Cortex of kidney (tissue), 1 donor: ENCODE measurements at places on chromosomes 1 and 21.

- DNase-seq = no peak
Observed at GRCh38 chr1:59731591-59731990, 83.2 kb upstream of the HOOK1 start.

GRCh38 chr1:201552941-201553351, 14.0 kb downstream of the NAV1 start:
- DNase-seq = no peak

- no peak for DNase-seq
Observed at GRCh38 chr1:84427250-84428188, 29.2 kb downstream of the DNASE2B start.

- no peak for DNase-seq
Observed at GRCh38 chr1:243979396-243979795, 71.7 kb upstream of the ZBTB18 start.

- no peak for DNase-seq
Observed at GRCh38 chr1:221397141-221397540, 344.7 kb downstream of the DUSP10 start.

DNA sequence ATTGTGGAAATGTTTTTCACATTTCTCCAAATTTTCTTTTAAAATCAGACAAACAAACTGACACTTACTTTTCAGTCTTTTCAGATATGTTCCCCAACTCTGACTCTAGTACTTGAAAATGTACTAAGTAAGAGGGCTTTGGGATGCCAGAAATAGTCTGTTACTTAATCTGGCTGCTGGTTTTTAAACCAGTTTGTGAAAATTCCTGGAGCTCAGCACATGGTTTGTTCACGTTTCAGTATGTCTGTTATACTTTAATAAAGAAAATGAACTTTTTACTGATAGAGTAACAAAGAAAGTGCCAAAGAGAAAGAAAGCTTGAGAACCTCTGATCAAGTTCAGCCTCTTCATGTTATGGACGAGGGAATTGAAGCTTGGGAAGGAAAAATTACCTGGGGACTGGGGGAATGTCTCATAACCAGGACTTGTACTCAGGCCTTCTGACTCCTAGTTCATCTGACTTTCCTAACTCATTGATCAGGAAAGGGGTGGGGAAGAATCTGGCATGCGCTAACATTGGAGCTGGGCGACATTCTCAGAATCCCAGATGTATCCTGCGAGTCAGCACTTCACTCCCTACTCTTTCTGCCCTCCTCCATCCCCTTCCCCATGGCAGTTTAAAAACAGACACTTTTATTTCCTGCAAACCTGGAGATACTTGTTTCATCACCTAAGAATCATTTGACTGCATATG, 30.8 kb upstream of the DNAJC6 start:
- no peak for DNase-seq

DNA sequence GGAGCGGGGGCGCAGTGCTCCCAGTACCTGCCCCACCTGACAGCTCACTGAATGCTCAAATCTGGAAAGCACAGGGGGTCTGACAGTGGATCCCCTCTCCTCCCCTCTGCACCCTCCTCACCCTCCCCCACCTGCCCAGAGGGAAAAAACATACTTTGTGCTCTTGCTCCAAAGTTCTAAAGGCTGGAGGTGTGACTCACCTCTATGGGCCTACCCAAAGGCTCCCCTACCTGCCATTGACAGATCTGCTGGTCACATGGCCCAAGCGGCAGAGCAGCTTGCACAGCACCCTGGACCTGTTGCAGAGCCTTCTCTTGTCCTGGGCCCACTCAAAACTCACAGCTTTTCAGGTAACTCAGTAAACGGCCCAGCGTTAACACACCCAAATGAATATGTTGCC, 55.7 kb downstream of the ADSS2 start:
- no peak for DNase-seq

GRCh38 chr1:157163273-157164127, 25.3 kb upstream of the ETV3 start:
- DNase-seq = no peak

DNA sequence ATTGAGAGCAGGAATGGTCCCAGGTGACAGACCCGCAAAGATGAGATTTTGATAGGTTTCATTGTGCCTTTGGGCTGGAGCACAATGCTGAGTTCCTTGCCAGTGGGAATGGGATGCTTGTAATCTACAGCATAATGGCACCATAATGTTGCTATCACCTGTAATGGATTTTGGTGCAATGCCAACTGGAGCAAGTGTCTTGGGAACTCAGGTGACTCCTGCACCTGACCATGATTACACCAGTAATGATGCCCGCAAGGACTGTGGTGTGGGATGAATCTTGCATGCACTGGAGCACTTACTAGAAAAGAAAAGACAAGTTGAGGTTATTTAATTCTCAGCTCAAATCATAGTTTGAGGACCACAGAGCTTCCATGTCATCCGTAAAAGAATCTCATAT, 96.7 kb downstream of the PTPRU start:
- DNase-seq = no peak

DNA sequence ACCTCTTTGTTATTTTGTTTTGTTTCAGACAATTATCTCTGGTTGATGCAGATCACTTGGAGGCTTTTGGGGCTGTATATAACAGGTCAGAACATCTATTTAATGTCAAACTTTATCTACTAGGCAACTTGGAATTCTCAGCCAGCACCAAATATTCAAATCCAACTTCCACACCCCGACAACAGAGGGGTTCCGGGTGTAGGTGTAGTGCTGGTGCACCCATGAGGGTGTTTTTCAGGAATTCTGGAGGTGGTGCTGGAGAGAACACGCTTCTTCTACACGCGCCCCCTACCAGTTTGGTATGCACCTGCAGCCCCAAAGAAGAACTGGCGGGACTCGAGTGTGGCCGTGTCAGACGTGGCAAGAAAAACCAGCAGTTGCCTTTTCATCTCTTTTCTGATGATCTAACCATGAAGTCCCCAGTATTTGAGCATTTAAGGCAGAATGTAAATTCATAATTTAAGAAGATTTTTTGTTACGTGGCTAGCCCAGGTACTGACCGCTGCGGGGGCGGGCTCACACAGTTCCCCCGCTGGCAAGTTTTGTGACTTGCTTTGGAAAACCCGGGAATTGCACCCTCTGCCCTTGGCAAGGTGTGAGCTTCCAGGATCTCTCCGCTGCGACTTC, 462 bp upstream of the TLCD4 start:
- no peak for DNase-seq

GRCh38 chr1:207031016-207031415, 1.5 kb downstream of the C1orf116 start:
- DNase-seq = no peak

DNA sequence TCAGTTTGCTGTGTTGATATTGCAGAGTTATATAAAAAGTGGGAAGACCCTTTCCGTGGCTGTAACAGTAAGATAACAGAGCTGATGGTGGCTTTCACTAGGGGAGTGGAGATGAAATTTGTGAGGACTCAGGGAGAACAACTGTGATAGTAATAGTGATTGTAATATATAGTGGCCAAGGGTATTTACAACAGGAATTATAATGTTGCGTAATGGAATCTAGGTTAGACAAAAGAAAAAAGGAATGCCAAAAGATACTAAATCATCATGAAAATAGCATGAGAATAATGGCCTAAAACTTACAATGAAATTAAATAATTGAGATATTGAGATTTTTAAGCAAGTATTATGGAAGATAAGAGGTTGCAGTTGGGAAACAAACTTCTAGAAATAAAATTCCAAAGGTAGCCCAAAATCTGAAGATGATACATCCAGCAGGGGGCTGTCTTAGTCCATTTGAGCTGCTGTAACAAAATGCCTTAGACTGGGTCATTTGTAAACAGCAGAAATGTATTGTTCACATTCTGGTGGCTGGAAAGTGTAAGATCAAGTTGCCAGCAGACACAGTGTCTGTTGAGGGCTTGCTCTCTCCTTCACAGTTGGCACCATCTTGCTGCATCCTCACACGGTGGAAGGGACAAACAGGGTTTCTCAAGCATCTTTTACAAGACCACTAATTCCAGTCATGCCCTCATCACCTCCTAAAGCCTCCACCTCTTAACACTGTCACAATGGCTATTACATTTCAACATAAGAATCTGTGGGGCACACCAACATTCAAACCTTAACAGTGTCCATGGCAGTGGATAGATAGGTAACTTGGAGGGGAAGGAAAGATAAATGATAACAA, 711.2 kb downstream of the MRPL39 start:
- no peak for DNase-seq

GRCh38 chr1:175873290-175873935, 130.0 kb upstream of the TNR start:
- no peak for DNase-seq

DNA sequence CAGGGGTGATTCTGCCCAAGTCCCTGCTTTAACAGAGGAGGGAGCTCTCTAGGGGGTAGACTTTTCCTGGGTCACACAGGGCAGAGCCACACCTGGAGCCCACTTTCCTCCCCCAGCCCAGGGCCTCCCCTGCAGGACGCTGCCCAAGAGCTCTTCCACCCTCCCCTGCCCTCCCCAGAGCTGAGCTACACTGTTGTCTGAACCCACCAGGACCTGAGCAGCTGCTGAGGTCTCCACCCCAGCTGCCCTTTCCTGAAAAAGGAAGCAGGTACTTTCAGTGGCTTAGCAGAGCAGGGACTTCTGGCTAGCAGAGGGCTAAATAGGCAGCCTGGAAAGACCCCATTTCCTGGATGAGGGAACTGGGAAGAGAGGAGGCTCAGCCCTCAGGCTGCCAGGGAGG, 169.3 kb upstream of the ETV3 start:
- no peak for DNase-seq

GRCh38 chr1:78432016-78432415, 58.8 kb upstream of the PTGFR start:
- DNase-seq = no peak

- no peak for DNase-seq
Observed at GRCh38 chr21:34199121-34199910, 125.9 kb downstream of the MRPS6 start.

GRCh38 chr1:241332037-241332409, 25.0 kb downstream of the RGS7 start:
- DNase-seq = no peak

DNA sequence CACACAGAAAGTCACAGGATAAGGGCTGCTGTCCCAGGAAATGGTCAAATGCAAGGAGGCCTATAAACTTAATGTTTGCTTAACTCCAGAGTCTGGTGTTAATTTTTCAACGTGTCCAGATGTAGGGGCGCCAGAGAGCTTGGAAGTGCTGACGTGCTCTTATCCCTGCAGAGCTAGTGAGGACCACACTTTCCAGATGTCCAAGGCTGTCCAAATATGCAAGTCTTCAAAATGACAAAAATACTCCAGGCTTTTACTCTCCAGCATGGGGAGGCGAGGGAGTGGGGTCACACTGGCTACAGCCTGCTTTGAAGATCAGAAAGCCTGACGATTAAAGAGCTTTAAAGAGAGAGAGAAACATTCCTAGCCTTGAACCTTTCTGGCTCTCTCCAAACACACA, 57.6 kb downstream of the ABCA4 start:
- no peak for DNase-seq

DNA sequence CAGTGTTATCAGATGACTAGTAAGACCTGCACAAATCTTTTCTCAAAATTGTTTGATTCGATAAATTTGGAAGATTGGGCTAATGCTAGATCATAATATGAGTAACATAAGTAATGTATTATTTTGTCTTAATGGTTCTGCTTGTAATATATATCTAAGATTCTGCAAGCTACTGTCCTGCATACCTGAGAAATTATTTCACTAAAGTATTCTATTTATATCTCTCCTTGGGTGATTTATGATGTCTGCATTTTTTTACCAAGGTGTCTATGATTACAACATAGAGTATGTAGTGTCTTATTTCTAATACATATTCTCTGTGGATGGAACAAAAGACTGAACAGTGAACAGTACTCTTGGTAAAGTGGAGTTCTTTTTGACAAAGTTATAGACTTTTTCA, 166.6 kb downstream of the CLEC20A start:
- no peak for DNase-seq

- no peak for DNase-seq
Observed at GRCh38 chr1:200888349-200888838, 6.3 kb upstream of the INAVA start.

DNA sequence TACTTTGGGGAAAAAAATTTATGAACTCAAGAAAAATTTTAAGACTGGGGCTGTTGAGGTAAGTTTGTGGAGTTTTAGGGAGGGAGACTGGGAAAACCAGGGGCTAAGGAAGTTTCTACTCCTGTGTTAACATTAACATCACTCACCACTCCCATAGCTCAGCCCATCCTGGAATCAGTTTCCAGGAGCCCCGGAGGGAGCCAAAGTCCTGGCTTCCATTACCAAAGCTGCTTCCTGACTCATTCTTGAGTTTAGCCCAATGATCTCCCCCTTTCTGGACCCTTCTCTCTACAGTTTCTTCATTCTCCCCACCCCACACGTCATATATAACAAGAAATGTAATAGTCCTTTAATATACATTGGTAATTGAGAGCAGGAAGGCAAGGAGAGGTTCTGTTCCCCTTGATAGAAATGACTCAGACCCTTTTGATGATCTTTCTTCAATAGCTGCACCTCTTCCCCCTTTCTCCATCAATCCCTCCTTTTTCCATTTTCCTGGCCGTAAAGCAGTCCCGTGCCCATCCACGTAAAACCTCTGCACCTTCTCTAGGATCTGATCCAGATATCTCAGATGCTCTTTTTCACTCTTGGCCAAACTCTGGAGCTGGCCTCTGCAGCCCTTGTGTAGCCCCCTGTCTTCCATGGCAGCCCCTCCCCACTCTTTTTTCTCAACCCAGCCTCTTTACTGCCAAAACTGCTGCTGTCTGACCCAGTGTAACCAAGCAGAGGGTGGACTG, 4.6 kb upstream of the PIAS3 start:
- DNase-seq = no peak

- DNase-seq = no peak
Observed at GRCh38 chr1:245730801-245731200, 576.0 kb downstream of the KIF26B start.

- no peak for DNase-seq
Observed at GRCh38 chr1:205733438-205734175, 16.4 kb downstream of the NUCKS1 start.
